ENCODE measurements at places on chromosomes 11 and 22.

GRCh38 chr11:130561441-130561881 lies 113.0 kb downstream of the ADAMTS15 start:
- no peak for DNase-seq

GRCh38 chr11:116262370-116262769 lies 510.4 kb downstream of the BUD13 start:
- DNase-seq, result no peak

GRCh38 chr11:126603486-126603885 lies 248.0 kb downstream of the ST3GAL4 start:
- peak; percentile 8 for DNase-seq

GRCh38 chr11:111082664-111083063 lies 162.9 kb upstream of the POU2AF2 start:
- DNase-seq, result no peak

GRCh38 chr11:79113054-79113690 lies 327.7 kb downstream of the TENM4 start:
- no peak for DNase-seq

DNA sequence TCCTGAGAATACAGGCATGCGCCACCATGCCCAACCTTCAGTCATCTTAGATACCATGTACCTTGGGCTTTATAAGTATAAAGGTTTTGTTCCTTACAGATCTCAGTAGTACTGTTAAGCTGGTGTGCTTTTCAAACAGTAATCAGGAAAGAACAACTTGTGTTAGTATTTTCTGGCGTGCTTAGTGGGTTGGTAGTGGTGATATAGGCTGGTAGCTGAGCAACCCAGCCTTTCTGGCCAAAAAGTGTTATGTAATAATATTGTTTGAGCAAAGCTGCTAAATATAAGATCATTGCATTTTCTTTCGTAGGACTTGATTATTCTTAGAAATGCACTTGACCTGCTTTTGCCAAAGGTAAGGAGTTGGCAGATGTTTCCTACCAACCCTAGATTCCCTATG lies 6.5 kb downstream of the ADSL start:
- DNase-seq, result no peak

GRCh38 chr11:125807909-125808308 lies 20.0 kb downstream of the PATE3 start:
- DNase-seq, result no peak

DNA sequence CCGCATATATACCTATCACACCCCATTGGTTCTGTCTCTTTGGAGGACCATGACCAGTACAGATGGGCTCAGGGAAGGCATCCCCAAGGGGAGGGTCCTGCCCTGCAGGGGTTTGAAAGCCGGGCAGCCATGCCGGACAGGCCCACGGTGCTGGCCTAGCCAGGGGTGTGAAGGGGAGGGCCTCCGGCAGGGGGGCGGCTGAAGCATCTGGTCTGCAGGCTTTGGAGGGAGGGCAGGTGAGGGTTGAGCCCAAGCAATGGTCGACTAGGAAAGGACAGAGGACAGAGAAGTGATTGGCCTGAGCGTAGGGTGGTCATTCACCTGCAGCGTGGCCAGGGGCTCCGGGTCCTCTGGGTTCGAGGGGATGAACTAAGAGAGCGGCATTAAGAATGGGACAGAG lies 11.2 kb upstream of the CTSD start:
- no peak for DNase-seq

DNA sequence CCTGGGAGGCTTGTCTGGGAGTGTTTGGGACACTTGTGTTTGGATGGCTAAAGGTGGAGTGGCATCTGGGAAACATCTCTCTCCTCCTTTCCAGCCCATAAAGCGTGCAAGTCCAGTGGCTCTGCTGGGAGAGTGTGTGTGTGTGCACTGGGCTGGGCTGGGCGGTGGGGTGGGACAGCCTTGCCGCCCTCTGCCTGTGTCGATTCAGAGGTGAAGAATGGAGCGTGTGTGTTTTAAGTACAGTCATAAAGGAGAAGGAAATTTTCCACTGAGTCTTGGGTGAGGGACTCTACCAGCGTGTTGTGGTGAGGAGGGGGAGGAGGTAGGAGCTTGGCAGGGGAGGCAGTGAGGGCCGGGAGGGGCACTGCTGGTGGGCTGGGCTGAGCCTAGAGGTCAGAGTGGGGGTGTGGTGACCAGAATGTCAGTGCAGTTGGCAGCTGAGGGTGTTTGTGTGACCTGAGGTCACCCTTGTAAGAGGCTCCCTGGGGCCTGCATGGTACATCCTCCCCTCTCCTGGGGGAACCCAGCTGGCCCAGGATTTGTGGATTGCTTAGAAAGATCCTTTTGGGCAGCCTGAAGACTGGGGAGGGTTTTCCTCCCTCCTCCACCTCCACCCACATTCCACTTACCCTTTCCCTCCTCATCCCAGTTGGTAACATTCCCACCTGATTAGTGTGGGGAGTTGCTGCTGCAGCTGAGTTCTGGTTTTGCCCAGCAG lies 1.7 kb downstream of the TIMP3 start:
- no peak for DNase-seq
